T-cell (primary cell): ENCODE measurements at places on chromosomes 1 and 21. TPM values are rescaled to one million over a fixed set of nuclear protein-coding genes. Genes with fewer than 3 reads are reported as not detected.

DNA sequence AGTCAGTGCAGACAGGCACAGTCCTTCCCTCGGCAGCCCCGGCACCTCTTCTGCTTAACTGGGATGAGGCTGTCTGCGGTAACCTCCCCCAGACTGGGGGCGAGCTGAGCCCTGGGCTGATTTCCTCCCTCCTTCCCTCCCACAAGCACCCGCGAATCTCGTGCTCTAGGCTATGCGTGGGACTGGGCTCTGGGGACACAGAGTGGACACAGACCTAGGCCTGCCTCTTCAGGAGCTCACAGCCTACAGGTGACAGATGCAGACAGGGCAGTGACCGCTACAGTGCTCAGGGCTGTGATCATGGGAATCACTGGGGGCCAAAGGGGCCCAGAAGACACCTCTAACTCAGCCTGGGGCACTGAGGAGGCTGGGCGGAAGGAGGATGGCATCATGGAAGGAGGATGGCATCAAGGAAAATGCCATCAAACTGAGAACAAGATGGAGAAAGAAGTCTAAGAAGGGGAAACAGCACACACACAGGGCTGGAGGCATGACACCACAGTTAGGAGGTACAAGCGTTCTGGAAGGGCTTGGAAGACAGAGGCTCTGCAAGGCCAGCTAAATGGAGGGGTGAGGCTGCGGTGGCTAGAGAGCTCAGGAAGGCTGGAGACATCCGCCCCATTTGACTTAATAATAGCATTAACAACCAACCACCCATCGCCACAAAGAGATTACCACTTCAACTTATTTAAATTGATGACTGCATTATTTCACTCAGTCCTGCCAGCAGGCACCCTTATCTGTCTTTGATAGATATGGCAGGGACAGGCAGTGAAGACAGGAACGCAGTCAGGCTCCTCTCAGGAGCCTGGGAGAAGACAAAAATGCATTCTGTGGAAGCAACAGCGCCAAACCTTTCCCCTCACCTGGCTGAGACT is 4.2 kb downstream of the TTC39A start:
- H3K4me3 ChIP-seq: no peak overlapping the region
- H3K36me3 ChIP-seq: no peaks in the 10 kb centered on the region
- DNase-seq: no peak

- peaks cover 12% of the 10 kb centered on the region for H3K4me1 ChIP-seq
- peak overlapping the region; percentile 95 for H3K4me3 ChIP-seq
- no peak overlapping the region for H3K27ac ChIP-seq
- no peaks in the 10 kb centered on the region for H3K36me3 ChIP-seq
Measured at GRCh38 chr1:52032124-52032784, 1.4 kb downstream of the KTI12 start.

DNA sequence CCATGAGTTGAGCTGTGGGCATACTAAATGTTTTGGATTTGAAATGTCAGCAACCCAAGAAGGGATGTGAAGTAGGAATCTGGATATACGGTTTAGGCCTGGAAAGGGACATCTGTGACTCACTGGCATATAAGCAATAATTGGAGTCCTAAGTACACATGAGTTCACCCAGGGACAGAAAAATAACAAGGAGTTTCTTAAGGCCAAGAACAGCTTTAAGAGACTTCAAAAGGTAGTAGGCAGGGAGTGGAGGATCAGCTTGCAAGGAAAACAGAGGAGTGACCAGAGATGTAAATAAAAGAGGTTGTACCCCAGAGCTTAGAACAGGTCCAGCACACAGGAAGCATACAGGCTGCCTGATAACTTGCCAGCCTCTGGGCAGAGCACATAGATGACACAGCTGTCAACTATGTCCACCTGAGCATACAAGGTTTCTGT is 28.1 kb downstream of the TMEM50B start:
- no peaks in the 10 kb centered on the region for H3K27me3 ChIP-seq
- no peak overlapping the region for H3K27ac ChIP-seq
- no peak for DNase-seq

DNA sequence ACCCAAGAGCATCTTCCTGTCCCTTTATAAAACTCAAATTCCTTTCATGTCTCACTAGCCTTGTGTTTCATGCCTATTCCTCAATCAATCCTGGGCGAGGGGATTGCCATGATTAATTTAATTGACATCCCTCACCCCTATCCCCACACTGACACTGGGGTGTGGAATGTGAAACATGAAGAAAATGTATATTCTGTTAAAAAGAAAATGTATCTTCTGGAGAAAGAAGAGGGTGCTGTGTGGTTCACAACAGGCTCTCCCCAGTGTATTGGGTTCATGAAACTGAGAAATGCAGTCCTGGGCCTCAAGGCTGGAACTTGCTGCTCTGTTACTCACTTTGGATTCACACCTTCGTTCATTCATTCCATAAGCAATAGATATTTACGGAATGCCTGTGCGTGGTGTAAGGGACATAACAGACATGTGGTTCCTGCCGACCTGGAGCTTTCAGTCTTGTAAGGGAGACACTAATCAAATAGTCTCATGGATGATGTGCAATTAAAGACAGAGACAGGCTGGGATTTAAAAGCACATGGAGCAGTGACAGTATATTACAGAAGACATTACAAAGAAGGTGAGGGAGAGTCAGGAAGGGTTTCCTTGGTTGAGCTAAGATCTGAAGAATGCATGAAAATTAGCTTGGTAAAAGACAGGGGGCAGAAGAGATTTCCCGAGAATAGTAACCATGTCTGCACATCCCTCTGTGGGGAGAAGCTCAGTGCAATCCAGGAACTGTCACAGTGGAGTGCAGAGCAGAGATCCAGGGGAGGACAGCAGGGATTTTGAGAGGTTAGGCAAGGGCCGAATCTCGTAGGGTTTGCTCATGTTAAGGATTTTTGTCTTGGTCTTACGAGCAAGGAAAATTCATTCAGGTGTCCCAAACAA is 32.1 kb downstream of the SERTAD4 start:
- H3K36me3 ChIP-seq: no peaks in the 10 kb centered on the region
- H3K4me1 ChIP-seq: no peaks in the 10 kb centered on the region
- H3K27me3 ChIP-seq: peaks cover 5% of the 10 kb centered on the region

Gene MYOG
- total RNA-seq: not detected

Gene ZC3H12A
- 52.2 TPM for total RNA-seq
